ENCODE measurements at places on chromosomes 5 and 9. TPM values are rescaled to one million over a fixed set of nuclear protein-coding genes. Genes with fewer than 3 reads are reported as not detected.

The NOTCH1 gene
- 116 TPM for total RNA-seq

The BRINP1 gene
- not detected for total RNA-seq

The PPP3R2 gene
- not detected for total RNA-seq

The THBS4 gene
- 3.6 TPM for total RNA-seq

The IFT74 gene
- 19.4 TPM for total RNA-seq

The STKLD1 gene
- 4.2 TPM for total RNA-seq

The HSD17B3 gene
- 1.2 TPM for total RNA-seq

The SLC25A48 gene
- 2.6 TPM for total RNA-seq

The ANKRD34B gene
- not detected for total RNA-seq

The UNC5A gene
- not detected for total RNA-seq

The ORM1 gene
- not detected for total RNA-seq
